ENCODE measurements at places on chromosomes 2 and 18.

- DNase-seq = peak; percentile 76
These were observed 3.7 kb upstream of the BCL2L11 start for GRCh38 chr2:111116843-111117597.

- no peak for DNase-seq
These were observed 137.6 kb downstream of the ETAA1 start for GRCh38 chr2:67534745-67535144.

DNA sequence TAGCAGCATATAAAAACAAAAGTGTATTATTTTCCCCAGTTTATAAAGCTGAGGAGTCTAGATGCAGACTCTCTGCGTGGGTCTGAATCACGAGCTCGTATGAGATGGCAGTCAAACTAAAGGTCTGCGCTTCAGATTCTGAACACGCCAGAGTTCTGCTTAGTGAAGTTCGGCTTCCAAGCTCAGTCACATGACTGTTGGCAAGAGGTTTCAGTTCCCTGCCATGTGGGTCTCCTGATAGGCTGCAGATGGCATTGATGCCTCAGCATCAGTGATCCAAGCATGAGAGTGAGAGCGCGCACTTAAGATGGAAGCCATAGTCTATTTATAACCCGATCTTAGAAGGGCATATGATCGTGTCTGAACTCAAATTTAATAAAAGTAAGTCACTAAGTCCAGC is 242.8 kb upstream of the DOK6 start:
- no peak for DNase-seq

- DNase-seq = no peak
These were observed 1254.8 kb downstream of the LRP1B start for GRCh38 chr2:140876015-140876414.

- no peak for DNase-seq
These were observed 9.1 kb downstream of the TNP1 start for GRCh38 chr2:216850665-216851322.

GRCh38 chr2:8709611-8710010 is 27.8 kb downstream of the ID2 start:
- DNase-seq = no peak

GRCh38 chr18:55862693-55863390 is 274.9 kb upstream of the TCF4 start:
- peak; percentile 28 for DNase-seq

- DNase-seq = no peak
These were observed 33.9 kb upstream of the DOCK10 start for GRCh38 chr2:225076125-225076524.

GRCh38 chr2:53378791-53379190 is 388.8 kb upstream of the CHAC2 start:
- DNase-seq = no peak

DNA sequence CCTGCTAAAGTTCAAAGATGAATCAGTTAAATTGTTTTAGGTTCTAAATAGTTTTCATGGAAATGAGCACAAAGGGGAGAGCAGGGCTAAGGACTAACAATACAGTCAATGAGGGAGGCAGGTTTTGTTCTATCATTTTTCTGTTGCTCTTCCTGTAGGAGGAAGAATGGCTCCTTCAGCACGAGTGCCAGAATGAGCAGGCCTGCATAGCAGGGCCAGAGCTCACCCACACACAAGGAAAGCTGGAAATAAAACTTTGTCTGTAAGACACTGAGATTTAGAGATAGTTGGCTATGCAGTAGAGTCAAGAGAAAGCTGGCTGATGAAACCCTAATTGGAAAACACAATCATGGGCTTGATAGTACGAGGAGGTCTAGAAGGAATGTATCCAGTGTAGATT is 313.3 kb downstream of the MBD2 start:
- no peak for DNase-seq

DNA sequence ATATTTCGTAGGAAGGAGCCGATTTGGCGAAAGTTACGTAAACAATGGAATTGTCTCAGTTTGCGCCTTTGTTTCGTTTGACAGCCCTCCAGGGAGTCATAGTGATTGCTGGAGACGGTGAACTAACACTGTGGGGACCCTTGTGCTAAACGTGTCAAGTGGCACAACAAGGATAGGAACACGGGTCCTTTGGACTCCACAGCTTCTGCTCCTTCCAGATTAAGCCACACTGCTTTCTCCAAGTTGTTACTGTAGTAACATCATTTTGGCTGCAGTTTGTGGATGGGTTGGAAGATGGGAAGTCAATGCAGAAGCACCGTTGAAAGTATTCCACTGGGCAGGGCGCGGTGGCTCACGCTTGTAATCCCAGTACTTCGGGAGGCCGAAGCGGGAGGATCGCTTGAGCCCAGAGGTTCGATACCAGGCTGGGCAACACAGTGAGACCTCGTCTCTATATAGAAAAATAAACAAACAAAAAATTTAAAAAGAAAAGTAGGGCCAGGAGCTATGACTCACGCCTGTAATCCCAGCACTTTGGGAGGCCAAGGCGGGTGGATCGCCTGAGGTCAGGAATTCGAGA is 636 bp upstream of the IMMT start:
- no peak for DNase-seq

- no peak for DNase-seq
These were observed 253.1 kb downstream of the CDCA7 start for GRCh38 chr2:173607606-173608311.

- DNase-seq = peak; percentile 4
These were observed 779.2 kb downstream of the CNTNAP5 start for GRCh38 chr2:124804014-124804940.

DNA sequence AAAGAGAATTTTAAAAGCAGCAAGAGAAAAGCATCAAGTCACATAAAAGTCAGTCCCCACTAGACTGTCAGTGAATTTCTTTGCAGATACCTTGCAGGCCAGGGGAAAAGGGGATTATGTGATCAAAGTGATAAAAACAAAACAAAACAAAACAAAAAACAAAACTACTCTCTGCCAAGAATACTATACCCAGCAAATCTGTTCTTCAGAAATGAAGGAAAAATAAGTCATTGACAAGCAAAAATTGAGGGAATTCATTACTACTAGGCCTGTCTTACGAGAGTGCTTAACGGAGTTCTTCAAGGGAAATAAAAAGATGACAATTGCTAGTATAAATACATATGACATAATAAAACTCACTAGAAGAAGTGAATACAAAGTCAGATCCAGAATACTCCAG is 245.5 kb upstream of the CHST9 start:
- no peak for DNase-seq

DNA sequence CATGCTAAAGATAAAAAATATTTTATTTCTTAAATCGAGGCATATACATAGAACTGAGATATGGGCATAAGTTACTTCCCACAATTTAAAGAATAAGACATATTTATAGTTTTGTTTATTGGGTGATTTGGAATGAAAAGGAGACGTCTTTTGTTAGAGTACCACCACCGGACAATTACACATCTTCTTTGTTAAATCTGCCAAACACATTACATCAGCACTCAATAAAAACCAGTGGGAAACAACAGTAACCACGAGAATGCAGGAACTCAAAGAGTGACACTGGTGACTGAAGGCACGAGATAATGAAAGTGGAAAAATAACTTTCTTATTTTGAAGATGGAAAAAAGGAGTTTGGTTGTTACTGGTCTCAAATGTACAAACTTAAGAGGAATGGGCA is 92.6 kb upstream of the TFCP2L1 start:
- DNase-seq = peak; percentile 35

DNA sequence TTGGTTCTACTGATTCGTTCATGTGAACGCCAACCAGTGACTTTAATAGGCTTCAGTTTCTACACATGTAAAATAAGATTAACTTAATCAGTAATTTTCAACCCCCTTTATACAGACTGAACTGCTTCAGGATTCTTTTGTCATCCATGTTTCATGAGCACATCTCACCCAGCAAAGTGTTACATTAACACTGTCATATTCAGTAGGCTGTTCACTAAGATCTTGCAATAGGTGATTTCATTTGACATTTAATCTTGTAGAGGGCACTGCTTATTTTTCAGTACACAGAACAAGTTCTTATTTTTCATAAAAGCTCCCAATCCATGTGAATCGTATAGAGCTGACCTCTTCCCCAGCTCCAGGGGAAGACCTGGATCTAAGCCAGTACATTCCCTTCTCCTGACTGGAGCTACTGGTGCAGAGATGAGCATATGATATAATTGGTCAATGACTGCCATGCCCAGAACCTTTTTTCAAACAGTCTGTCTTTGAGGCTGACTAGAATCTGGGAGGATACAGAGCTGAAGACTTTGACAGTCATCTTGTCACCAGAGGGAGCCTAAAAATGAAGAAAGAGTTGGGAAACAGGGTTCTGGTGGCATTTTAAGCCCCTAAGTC is 72.2 kb upstream of the CHRNA1 start:
- DNase-seq = peak; percentile 97

DNA sequence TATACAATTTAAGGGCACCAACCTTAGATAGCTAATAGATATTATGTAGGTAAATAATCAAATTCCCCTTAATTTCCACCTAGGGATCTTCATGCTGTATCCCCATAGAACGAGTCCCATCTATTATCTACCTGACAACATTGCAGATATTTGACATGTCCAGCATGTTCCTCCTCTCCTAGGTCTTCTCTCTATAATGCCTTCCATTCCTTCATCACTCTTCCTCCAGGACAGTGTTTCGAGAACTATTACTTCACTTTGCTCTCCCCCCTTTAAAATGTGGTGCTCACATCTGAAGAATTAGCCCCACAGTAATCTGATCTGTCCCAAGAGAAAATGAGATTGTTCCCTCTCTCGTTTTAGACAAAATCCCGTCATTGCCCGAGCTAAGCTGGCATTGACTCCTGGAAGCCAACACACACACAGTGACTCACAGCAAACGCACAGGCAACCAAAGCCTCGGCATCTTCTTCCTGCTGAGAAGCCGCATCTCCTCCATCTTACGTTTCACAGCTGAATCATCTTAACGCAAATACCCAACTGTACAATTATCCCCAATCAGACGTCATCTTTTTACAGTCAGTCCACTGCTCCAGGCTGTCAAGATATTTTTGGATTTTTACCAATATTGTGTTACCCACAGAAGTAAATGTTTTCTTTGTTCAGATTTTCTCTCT is 162.9 kb upstream of the AGAP1 start:
- DNase-seq = peak; percentile 90

DNA sequence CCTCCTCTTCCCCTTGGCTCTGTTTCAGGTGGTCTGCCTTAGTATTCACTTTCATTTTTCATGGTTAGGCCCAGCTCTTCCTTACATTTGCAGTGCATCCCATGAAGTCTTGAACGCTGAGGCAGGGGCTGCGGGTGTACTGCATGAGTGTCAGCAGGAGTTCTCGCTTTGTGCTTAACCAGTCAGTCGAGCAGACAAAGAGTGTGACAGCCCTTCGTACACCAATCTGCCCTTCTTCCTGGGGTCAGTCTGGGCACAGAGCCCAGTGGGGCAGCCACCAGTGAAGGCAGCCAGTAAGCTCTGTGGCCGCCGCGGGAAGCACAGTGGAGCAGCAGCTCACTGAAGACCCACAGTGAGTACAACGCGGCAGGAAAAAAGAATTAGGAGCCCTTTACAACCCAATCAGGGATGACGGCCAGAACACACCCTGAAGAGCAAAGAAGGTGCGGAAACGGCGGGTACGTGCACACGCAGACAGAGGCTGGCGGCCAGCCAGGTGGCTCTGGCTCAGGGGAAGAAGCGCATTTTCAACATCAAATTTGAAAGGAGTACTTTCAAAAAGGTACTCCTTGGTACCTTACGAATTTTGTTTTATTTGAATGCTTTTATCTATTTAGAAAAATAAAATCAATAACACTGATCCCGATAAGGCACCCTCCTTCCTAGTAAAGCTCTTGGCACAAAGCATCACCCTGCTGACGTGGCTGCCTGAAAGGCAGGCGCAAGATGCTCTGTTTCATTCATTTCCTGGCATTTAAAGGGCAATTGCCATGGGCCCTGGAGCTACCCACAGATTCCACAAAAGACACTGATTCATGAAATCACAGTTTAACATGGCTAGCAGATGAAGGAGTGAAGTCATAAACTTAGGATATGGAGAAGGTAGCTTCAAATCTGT is 47.0 kb upstream of the SEMA4C start:
- no peak for DNase-seq

DNA sequence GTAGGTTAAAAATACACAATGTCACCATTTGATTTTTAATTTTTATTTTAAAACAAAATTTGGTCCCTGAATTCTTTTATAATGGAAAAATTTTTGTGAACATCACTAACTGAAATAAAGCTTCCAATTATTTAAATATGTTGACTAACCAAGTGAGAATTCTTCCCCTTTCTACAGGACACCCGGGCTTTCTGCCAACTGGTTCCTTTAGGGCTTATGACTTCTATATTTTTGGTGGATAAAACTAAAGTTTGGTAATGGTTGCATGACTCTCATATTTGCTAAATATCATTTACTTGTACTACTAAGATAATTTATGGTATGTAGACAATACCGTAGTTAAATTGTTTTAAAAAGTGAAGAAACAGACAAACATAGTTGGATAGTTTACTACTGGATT is 291.0 kb upstream of the DOK6 start:
- no peak for DNase-seq

DNA sequence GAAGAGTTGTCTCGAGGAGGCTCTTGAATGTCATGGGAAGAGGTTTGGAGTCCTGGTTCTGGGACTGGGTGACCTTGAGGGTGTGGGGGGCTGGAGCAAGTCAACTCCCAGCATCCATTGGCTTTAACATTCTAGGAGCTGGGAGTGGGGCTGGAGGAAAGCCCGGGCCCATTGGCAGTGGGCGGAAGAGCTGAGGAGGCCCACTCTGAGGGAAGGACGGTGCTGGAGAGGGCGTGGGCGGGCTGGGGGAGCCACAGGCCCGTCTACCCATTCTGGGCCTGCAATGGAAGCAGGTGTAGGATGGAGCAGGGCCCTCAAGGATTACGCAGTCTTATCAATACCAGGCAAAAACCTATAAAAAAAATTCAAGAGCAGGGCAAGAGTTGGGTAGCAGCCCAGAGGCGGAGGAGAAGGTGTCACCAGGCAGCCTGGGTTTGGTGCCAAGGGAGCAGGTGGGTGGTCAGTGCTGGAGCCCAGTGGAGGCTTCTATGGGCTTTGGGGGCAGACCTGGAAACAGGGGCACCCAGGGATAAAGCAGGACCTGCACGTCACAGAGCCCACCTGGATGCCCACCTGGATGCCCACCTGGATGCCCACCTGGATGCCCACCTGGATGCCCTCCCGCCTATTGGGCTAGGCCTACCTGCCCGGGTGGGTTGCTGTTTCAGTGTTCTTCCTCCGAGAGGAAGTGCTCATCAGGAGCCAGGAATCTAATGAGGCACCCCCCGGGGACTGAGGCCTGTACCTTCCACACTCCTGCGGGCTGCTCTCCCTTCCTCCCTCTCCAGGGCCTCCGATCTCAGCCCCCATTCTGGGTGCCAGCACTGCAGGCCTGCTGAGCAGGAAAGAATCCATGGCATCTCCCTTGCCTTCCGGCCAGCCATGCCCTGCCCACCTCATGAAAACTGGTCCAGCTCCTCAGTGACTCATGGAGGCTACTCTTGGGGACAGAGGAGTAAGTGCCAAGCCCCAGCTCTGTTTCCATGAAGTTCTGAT is 71.3 kb downstream of the CTIF start:
- DNase-seq = peak; percentile 72

GRCh38 chr2:11177871-11178690 is 22.8 kb downstream of the SLC66A3 start:
- no peak for DNase-seq

DNA sequence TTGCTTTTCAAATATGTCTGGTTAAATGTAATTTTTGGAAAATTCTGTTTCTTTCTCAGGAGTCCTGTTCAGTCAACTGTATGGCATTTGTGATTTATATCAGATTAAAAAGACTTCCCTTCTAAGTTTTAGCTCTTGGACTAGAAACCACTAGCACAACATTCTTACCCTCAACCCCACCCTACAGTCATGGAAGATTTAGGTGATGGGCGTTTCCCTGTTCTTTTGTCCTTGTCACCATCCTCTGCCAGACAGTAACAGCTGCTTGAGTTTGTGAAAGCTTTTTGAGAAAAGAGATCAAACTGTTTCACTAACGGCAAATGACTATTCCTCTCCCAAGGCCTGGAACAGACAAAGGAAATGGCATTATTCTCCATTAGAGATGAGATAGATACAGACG is 31.8 kb downstream of the SERPINB5 start:
- DNase-seq = no peak
